ENCODE measurements at places on chromosomes 12 and 14.

DNA sequence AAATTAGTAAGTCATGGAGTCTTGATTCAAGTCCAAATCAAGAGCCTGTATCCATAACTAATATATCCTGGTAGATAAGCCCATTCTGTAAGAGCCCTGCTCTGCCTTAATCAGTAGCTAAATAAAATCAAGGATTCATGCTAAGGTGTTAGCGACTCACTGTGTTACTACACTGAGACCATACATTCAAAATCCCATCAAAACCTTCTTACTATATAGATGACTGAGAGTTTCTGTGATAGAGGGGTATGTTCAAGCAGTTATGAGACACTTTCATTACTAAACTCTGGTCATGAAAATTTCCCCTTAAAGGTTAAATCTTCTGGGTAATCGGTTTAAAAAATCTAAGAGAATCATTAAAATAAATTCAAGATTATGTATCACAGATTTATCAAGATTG, 78.5 kb downstream of the MDGA2 start:
- no peak for DNase-seq

DNA sequence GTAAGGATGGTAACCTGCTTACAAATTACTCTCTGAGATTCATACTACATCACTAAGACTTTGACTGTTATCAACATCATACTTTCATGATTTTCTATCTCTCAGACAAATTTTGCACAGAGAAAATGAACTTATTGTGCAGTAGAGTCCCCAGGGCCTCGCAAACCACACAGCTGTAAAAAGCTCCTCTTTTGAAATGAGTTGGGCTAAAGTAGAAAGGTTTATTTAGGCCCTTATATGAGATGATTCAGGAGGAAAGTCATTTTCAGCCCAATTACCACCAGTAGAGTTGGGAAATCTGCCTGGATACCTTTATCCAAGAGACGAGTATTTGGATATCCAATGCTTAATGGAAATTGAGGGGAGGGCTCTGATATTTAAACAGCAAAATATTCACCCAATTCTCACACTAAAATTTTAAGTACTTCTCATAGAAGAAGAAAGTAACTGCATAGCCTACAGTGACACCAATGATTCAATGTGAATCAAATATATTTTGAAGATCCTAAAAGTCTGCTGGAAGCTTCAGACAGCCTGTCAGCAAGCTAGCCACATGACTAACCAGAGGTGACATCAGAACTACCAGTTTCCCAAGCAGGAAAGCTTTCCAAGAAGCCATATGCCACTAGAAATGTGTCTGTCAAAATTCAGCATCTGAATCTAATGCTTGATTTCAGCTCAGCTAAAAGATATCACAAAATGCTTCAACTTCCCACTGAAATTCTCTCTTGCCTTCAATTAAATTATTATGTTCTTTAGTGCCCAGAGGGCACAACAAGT, 190.1 kb upstream of the SYT1 start:
- DNase-seq, result no peak

GRCh38 chr12:81222846-81223592, 145.1 kb downstream of the ACSS3 start:
- DNase-seq, result no peak

GRCh38 chr12:116382686-116383530, 105.4 kb upstream of the MED13L start:
- no peak for DNase-seq

DNA sequence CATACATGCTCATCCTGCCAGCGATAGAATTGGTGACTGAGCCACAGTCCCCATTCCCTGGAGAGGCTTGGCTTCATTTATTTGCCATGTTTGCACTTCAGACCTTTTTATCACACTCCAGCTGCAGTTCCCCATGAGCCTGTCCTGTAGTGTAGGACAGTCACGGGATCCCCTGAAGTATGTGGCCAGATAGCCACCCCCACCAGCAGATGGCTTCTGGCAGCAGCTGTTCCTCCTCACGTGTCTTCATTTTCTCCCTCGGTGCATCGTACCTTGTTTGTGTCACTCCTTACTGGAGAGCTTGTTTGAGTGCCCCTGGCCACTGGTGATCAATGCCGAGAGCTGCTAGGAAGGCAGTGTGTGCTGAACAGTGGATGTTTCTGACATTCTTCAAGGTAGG, 40.2 kb downstream of the UBE3B start:
- no peak for DNase-seq

DNA sequence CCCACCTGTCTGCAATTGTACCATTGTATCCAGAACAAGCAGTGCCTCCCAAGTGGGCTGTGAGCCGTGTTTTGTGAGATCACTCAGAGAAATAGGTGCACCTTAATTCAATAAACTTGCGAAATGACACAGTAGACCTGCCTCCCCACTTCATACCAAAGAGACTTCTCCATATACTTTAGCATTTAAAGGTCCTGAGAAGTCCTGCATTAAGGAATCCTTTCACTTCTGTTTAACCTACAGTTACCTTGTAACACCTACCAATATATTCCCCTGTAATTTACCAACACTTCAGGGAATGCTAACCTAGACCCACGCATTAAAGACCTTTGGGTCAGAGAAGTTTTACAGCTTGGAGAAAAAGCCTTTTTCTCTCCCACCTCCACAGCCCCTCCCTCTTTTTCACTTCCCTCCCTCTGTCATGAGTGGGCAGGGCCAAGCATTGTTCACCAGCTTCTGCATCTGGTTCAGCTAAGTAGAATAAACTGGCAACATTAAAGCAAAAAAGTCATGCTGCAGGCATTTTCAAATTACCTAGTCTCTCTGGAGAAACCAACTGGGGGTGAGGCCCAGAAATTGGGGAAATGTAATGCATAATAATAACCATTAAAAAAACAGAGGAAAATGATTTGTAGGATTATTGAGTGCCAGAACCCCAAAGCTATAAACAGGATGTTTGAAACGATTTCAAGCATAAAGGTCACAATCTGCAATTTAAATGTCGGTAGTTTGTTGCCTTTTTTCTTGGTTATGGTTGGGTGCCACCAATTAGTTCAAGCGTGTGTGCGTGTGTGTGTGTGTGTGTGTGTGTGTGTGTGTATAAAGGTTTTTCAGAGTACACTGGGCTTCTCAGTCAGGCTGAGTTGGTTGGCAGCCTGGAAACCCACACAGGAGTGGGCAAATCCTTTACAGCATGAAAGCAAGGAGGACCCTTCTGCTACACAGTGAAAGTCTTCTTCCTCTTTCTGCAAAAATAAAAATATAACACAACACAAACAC, 13.7 kb upstream of the WSCD2 start:
- DNase-seq, result no peak

DNA sequence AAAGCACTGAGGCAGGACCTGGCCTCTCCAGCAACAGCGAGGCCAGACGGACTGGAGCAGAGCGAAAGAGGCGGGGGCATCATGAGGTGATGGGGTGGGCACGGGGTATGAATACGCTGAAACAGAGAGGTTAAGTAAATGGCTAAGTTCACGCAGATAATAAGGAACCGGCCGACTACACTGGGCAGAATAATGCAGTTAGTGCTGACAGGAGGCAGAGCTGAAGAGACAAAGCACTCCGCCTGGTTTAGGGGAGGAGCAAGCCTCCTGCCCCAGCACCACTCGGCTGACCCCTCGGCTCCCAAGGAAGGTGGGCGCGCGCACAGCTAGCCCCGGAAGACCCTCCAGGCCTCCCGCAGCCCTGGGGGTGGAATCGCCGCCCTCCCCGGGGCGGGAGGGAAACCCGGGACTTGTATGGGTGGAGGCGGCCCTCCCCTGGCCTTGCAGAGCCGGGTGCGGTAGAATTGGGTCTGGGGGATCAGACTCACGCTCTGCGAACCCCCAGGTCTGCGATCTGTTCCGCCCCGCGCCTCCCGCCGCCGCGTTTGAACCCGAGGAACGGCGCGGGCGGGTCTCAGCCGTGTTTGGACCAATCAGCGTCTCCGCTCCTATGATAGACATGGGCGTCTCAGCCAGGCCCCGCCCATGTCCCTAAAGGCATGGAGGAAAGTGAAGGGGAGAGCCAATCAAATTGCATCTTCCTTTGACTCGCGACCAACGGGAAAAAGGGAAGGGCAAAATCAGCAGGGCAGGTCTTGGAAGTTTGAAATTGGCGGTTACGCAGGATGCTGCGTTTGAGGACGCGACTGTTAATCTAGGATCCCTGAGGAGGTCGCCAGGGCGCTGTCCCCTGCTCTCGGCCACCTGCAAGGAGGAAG, at the start of gene CIT:
Gene CIT (minus strand): TSS at position 560 of the 878 bp plus-strand sequence. CDS start 1,152 bp downstream, outside the sequence.
- DNase-seq, result peak; percentile 94

DNA sequence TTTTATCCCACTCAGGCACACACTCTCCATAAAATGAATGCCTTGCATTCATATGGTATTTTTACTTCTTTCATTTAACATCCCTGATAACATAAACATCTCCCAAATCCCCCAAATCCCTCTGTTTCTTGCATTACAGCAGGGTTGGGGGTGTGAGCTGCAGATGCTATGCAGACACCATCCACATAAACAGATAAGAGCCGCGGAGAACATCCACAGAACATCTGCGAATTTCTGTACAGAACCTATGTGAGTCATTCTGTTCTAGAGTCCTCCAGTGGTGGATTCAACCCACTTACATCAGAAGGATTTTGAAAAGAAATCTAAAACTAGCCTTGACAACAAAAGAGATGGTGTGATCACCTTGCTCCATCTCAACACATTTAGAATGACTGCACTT, 20.3 kb downstream of the FBLN5 start:
- DNase-seq, result no peak

DNA sequence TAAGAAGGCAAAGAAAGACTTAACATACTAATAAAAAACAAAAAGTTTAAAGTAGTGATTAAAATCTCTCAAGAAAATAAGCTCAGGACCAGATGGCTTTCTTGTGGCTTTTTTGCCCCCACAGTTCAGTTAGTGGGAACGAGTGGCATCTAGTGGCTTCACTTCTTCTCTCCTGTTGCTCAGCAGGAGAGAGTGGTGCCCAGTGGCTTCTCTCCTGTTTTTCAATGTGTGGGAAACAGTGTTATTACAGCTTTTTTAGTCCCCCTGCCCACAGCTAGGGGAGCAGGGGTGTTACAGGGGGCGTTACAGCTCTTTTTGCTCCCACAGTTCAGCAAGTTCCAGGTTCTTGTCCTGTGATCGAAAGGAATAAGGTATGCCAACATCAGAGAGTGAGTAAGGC, 135.2 kb downstream of the RERGL start:
- DNase-seq, result no peak

DNA sequence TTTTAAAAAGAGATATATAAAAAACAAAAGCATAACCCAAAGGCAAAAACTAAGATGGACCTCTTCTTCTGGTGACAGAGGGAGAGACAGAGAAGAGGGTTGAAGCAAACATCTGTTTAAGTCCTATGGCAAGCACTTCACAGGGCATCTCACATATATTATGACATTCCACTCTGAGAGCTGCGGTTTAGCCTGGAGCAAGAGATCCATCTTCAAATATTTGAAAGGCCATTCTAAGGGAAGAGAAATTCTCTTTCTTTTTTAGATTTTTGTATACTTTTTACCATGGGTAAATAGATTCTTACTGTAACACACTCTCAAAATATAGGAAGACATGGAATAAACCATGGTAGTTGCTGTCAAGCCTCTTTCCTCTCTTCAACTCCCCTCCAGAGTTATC, 204.1 kb downstream of the GXYLT1 start:
- DNase-seq, result no peak

GRCh38 chr12:88142610-88142991, 494 bp downstream of the TMTC3 start:
- DNase-seq, result no peak

All from NCI-H1048 (cell line).